Dermis microvascular lymphatic vessel endothelial cell (primary cell): ENCODE measurements at places on chromosomes 1 and 21. TPM values are rescaled to one million over a fixed set of nuclear protein-coding genes. Genes with fewer than 3 reads are reported as not detected.

The FCGR3A gene
- not detected in 2 replicates for total RNA-seq

- DNase-seq: peak; percentile 70
These were observed 30.6 kb upstream of the CTPS1 start for GRCh38 chr1:40948741-40949443.

GRCh38 chr1:61184040-61184713, 101.8 kb downstream of the NFIA start:
- peak; percentile 93 for DNase-seq

DNA sequence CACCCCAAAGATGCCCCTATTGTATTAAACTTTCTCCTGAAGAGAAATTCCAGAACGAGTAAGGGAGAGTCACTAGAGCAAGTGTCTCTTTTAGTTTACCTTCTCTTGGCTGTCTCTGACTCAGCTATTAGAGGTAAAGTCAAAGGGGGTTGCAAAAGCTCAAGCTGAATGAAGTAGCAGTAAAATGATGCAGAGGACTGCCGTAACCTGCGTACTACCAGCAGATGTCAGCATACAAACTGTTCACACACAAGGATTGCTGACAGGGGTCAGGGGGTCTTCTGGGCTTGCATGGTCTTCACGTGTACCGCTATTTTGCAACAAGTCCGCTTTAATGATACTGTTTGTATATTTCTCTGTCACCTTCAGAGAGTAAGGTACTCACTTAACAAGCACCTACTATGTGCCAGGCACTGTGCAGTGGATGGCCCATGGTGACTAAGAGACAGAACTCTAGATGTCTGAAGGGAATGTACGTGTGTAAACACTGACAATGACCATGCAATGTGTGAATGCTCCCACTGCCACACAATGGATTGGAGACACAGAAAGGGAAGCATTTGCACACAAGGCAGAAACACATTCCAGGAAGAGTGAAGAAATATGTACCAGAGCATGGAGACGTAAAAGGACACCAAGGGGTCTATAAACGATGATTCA, 34.9 kb downstream of the CHML start:
- no peak for DNase-seq

- no peak for DNase-seq
These were observed 4.1 kb upstream of the TRAF3IP3 start for GRCh38 chr1:209751627-209752231.

The PANK4 gene
- 18.6 and 25.9 TPM in 2 replicates for total RNA-seq

DNA sequence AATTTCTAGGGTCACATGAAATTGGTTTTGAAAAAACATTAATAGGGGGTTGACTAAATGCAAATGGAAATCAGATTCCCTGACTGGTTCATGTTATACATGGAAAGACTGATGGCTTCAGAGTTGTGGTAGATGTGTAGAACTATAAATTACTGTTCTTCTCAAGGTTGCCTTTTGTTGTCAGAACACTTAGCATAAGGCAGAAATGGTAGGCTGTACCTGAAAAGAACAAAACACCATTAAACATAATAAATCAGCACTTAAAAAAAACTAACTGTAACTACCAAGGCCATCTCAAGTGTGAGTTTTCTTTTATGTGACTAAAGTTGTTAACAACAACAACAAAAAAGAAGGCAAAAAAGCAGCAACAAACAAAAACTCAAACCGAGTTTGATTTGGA, 111.8 kb downstream of the RPS6KC1 start:
- DNase-seq: no peak

The TNFSF18 gene
- total RNA-seq: 20.7 and 47.6 TPM in 2 replicates

The OR2M3 gene
- not detected in 2 replicates for total RNA-seq

GRCh38 chr1:54885237-54885679, 1.7 kb downstream of the DHCR24 start:
- DNase-seq: no peak
